D721Med (cell line): ENCODE measurements at places on chromosomes 3 and 15.

DNA sequence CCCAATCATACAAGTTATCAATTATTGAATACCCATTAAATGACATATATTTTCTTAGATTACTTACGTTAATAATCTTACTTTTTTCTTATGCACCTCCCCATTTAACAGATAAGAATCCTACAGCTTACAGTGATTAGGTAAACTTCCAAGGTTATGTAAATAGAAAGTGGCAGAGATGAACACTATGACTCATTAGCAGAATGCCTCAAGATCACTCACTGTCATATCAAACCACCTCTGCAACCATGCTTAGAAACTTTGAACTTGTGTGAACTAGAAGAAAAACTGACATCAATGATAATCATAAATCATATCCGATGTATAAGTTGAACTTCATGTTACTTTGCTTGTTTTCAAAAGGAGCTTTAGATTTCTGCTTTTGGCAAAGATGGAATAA, 911.6 kb upstream of the ARPP21 start:
- DNase-seq, result no peak

- DNase-seq, result no peak
These were observed 233.0 kb downstream of the EPHA3 start for GRCh38 chr3:89340408-89340807.

- DNase-seq, result no peak
These were observed 5.0 kb upstream of the LYSMD4 start for GRCh38 chr15:99738021-99738847.

- no peak for DNase-seq
These were observed 93.5 kb upstream of the NR2F2 start for GRCh38 chr15:96237002-96237401.

GRCh38 chr15:67322481-67322880, 67.9 kb downstream of the IQCH start:
- no peak for DNase-seq

DNA sequence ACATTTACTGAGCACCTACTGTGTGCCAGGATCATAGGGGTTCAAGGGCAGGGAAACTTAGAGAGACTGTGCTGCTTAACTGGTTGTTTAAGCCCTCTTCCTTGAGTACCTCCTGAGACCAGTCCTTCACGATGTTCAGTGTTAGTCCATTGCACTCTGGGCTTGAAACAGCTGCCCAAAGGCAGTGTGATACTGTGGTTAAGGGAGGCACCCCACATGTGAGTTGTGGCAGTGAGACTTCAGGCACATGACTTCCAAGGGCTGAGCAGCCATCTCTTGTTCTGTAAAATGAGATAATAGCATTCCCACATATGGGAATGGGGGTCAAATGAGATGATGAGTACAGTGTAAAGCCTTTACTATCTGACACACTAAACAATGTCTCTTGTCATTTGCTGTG, 75.1 kb downstream of the LINGO1 start:
- no peak for DNase-seq

DNA sequence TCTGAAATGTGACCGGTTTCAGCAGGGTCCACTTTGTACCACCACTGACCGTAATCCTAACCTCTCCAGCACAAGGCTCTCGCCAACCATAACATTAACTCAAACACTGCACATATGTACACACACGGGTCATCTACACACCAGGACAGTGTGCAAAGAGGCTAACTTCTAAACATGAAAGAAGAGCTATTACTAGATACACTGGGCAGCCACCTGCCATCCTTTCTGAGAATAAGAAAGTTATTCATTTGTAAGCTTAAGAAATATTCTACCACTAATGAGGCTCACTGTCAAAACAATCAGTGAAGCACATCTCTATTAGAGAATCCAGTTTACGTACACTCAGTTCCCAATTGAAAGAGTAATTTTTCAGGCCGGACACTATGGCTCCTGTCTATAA, 59.1 kb upstream of the PARL start:
- DNase-seq, result no peak

DNA sequence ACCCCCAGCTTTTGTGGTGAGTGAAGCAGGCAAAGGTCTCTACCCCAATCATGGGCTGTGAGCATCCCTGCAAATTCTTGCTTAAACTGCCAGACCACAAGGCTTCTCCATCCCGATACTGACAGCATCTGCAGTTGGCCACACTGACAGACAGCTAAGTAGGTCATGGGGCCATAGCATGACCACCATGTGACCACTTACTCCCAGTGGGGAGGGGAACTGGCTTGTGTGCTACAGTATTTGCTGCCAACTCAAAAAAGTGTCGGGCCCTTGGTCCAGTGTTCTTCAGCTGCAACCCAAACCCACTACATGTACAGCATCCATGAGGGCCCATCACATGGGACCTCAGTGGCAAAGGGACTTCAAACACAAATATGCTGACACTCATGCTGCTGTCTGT, 103.4 kb downstream of the SEC22A start:
- DNase-seq, result no peak

DNA sequence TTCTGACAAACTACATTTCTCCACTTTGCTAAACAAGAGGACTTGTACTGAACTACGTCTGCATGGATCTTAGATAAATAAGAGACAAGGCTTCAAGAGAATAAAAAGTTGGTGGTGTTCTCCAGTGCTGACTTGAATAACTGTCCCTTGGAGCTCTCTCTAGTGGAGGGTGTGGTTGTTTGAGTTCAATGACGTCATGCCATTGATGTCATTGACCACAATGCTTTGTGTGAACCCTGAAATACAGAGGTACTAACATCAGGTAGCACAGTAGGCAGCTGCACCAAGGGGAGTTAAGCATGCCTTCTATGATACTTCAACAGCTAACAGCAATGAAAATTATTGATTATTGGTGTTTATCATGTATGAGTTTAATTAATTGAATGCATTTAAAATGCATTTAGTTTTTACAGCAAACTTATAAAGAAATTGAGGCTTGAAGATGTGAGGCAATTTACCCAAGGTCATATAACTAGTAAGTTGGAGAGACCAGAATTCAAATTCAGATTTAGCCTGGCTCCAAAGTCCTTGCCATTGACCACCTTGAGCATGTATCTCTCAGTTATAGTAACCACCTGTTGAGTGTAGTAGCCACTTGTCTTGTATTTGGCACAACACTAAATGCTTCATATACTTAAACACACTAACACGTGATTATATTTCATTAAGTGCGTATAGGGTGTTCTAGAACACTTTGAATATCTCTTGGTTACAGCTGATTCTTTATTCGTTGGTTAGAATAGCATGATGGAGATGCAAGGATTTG, 126.0 kb upstream of the ANKRD28 start:
- no peak for DNase-seq

- DNase-seq, result no peak
These were observed 882 bp downstream of the JMJD7 start for GRCh38 chr15:41828807-41829141.

DNA sequence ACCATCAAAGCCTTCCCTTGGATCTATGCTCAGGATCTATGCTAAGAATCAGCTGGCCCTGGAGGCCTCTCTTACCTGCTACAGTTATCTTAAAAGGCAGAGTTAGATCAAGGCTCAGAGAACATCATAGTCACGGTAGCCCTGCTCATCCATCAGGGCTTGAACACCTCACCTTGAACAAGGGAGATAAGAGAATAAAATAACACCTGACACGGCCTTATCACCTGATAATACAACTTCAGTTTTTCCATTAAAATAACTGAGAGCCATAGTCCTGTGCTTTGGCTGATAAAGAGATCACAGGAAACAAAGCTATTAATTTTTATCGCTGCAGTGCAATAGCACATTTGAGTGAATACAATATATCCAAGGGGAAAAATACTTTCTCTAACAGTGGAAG, 85.6 kb upstream of the LPP start:
- no peak for DNase-seq
